ENCODE measurements at places on chromosomes 5 and 9. TPM values are rescaled to one million over a fixed set of nuclear protein-coding genes. Genes with fewer than 3 reads are reported as not detected.

- DNase-seq: no peak
These were observed 74.8 kb downstream of the ST8SIA4 start for GRCh38 chr5:100828071-100828897.

GRCh38 chr5:166245556-166245955 is 2045.9 kb upstream of the WWC1 start:
- no peak for DNase-seq

Gene ZNF462
- total RNA-seq: 34.7 TPM

GRCh38 chr9:125908966-125909365 is 161.8 kb downstream of the PBX3 start:
- DNase-seq: no peak

- DNase-seq: no peak
These were observed 279.0 kb downstream of the MLLT3 start for GRCh38 chr9:20343325-20343724.

GRCh38 chr5:1468247-1468612 is 23.0 kb upstream of the SLC6A3 start:
- DNase-seq: peak; percentile 94

Gene ARAP3
- 23.8 TPM for total RNA-seq

Gene IFNA2
- total RNA-seq: not detected

All from H7 (cell line).